ENCODE measurements at places on chromosomes 6 and 20.

DNA sequence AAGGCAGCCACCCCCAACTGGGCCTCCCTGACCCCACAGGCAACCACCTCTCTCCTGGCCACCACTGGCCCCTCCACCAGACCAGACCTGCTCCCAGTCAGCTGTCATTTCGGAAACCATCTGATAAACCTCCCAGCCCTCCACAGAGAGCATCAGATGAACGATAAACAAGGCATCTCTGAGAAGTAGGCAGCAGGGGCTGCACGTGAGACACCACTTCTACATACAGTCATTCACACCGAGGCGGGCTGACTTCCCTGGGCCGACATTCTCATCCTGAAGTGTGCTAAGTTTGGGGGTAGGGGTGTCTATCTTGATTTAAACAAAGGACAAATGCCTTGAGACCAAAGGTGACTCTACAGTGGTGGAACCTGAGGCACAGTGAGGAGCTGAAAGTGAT, 13.8 kb downstream of the CPNE5 start:
- DNase-seq: no peak

- DNase-seq: no peak
Measured at GRCh38 chr6:131408811-131409210, 164.2 kb upstream of the ARG1 start.

GRCh38 chr20:36830791-36831691, 44.9 kb upstream of the TLDC2 start:
- no peak for DNase-seq

- peak; percentile 56 for DNase-seq
Measured at GRCh38 chr6:135183532-135184440, 2.7 kb downstream of the MYB start.

DNA sequence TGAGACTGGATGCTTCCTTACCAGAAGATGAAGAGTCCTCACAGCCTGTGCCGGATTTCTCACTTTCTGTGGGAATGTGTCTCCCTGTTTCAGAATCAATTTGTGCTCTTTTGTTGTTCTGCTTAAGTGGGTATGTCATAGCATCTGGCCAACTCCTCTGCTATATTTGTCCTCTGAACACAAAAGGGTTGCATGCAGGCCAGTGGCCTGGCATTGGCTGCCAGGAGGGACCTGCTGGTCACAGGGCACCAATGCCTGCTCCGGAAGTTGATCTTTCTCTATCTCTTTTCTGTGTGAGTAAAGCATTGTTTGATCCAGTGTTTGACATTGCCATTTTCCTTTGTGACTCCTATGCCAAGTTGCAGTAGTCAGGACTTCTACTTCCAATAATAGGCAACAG, 47.8 kb downstream of the JARID2 start:
- DNase-seq: no peak

GRCh38 chr6:107877968-107878367, 53.9 kb upstream of the SCML4 start:
- DNase-seq: no peak

Measured in NCI-H1105 (cell line).